ENCODE measurements at places on chromosomes 1 and 21.

- DNase-seq, result peak; percentile 56
Measured at GRCh38 chr21:34073749-34074282, 438 bp downstream of the MRPS6 start.

DNA sequence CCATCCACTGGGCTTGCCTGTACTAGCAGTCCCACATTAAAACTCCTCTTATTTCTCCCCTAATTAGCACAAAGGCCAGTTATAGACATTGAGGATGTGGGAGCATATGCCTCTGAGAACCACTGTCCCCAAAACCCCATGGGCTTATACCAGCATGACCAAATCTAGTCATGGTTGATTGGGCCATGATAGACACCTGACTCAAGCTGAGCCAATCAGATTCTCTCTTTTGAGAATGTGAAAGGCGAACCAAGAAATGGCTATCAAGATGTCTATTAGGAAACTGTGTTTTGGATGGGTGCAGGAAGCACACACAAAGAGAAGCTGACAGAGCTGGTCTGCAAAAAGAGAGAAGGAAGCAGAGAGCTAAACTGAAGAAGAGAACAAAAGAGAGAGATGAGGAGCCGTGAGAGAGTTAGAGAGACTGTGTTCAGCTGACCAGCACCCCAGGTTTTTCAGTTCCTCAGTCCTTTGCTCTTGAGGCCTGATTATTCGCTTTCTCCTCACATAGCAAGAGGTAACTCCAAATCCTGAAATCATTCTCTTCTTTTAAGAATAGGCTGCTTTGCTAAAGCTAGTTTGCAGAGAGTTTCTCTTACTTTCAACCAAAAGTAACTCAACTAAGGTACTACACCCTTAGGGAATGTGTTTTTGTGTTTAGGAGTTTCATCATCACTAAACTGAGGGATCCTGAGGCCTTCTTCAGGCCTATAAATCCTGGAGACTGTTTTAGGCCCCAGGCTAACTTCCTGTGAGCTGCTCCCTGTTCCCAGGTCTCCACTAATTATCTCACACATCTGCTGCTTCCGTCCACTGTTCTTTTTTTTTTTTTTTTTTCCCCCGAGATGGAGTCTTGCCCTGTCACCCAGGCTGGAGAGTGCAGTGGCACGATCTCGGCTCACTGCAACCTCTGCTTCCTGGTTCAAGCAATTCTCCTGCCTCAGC lies 7.9 kb upstream of the TIPRL start:
- no peak for DNase-seq

DNA sequence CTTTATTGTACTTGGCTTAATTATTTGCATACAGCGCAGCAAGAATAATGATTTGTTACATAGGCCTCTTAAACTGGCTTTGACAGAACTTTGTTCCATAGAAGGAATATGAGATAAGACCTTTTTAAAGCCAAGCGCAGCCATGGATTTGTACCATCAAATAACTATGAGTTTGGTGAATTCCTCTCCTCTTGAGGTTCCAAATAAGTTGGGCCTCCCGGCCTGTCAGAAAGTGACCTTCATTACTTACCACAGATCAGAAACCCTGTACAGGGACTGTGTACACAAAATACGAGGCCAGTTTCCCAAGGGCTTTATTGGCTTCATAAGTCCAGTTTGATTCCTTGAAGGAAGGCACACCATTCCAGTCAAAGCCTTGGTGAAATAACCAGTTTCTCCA lies 21.8 kb upstream of the HSD3B1 start:
- no peak for DNase-seq

DNA sequence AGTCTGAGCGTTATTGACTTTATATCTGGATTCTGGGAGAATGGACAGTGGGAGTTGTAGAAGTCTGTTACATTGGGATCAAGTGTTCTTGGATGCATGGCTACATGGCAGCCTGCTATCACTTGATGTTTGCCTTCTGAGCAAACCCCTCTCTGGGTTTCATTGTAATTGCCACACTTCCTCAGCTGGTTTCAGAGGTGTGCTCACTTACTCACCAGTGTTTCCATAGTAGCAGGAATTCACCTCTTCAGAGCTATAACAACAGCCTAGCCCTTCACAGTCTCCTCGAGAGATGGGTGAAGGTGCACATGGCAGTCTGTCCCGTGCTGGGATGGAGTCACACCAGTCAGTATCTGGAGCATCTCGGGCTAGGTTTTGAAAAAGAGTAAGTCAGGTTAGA lies 2.6 kb downstream of the ZP4 start:
- DNase-seq, result no peak

- no peak for DNase-seq
Measured at GRCh38 chr1:24418898-24419628, 3.5 kb downstream of the NIPAL3 start.

GRCh38 chr1:168881656-168882260 lies 152.8 kb upstream of the DPT start:
- DNase-seq, result no peak

DNA sequence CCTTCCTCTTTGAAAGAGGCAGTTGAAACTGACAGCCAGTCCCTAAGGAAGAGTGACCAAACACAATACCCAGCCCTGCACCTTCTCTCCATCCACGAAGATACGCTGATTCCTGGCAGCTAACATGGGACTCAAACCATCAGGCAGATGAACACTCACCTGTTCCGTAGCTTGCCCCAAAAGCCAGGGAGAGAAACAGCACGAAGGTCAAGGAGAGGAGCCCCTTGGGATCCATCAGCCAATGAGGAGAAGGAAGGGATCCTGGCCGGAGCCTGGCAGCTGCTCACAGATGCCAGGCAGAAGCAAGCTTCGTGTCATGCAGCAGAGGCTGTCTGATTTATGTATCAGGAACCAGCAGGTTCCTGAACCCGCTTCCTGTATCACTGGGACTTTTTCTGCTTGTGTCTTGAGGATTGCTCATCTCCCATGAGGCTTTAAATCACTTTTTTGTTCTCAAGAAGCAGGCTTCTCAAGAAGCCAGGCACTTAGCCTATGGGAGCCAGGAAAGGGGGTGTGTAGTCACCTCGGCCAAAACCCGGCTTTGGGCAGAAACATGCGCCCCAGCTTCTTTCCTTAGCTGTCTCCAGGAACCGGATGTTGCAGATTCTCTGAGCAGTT lies at the start of gene SLAMF1:
Gene SLAMF1, minus strand, starts transcription at position 334 of the 618 bp plus-strand sequence. Its CDS starts 99 bp downstream, at position 235.
- DNase-seq, result peak; percentile 60

GRCh38 chr1:204326771-204327300 lies 32.9 kb downstream of the PLEKHA6 start:
- DNase-seq, result no peak

DNA sequence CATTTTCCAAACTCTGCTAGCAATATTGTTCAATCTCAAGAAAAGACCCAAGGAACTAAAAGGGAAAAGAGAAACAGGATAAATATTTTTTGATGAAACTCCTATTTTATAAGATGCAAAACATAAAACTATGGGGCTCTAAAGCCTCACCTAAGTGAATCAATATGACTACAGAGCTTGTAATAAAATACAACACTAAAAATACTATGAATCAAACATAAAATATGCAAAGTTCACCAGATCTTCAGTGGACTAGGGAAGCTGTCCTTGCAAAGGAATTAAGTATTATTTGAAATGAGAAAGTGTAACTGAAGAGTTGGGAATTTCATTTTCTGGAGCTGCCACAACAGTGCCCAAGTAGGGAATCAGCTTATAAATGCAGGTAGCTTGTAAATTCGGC lies 124.5 kb downstream of the CRB1 start:
- DNase-seq, result no peak

DNA sequence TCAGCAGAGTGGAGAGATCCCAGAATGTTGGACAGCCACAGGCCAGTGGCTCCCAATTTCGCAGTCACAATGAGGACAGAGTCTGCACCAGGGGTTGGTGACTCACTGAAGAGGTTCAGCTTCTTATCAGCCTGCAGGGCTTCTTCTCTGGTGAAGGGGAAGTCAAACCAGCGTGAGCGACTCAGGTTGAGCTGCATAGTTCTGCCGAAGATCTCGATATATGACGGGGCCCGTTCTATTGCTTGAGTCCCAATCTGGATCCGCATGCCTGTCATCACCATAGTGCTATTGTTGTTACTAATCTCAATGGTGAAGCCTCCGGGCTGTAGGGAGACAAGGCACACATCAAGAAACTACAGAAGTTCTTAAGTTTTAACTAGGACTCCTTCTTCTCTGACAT lies 58.5 kb downstream of the UBR4 start:
- DNase-seq, result no peak

- no peak for DNase-seq
Measured at GRCh38 chr1:214514032-214514818, 37.2 kb downstream of the PTPN14 start.

- DNase-seq, result no peak
Measured at GRCh38 chr1:231338270-231339128, at the start of gene SPRTN. Gene SPRTN, plus strand, starts transcription at chr1:231338293. Its CDS starts 91 bp downstream, at chr1:231338384.

DNA sequence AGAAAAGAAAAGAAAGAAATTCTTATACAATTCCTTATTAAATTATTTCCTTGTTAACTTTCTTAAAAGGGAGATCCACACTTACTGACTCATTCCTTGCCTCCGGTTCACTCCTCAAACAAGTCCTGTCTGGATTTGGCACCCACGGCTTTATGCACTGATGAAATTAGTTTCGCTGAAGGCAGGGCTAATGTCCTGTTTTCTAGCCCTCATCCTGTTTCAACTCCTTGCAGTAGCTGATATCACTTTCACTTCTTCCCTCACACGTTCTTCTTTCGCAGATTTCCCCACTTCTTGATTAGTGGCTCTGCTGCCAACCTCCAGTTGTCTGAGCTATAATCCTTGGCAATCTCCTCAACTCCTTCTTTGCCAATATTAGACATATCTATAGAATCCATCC lies 215.2 kb downstream of the URB2 start:
- DNase-seq, result no peak

DNA sequence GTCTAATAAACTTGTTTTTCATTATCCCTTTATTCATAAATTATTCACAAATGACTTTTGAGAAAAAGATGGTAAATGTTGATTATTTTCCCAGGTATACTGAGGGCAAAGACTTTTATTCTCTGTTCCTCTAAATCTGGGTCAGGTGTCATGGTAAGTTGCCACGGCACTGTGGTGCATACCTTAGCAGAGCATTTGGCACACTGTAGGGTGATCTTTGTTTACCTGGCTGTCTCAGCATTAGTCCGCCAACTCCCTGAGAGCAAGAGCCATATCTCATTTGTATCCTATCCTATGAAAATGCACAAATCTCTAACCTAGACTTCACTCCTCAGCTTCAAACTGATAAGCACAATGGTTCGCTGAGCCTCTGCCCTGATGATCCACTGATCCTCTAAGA lies 24.9 kb downstream of the GDAP2 start:
- DNase-seq, result no peak

DNA sequence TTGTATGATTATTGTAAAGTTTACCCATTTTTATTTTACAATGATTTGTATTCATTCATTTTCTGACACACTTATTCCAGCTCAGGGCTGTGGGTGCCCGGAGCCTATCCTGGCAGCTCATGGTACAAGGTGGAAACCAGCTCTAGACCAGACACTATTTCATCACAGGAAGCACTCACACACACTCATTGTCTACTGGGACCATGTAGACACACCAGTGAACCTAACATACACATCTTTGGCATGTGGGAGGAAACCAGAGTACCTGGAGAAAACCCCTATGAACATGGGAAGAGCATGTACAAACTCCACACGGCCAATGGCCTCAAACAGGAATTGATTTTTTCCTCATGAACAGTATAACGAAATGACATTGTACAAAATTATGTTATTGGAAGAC lies 2.4 kb downstream of the DTL start:
- DNase-seq, result peak; percentile 32

DNA sequence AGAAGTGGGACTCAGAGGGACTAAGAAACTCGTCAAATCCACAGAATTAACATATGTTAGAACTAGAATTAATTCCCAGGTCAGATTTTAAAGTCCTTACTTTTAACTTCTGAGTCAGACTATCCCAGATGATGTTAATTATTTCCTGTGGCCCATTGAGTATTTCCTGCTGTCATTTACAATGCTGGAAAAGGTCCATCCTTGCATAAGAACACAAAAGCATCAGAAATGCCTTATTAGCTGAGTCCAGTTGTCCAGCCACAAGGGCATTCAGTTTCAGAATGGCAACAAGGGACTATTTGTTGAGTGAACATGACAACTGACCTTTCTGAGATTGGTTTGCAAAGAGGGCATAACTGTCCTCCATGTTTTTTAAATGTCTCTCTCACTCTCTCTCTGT lies 16.5 kb upstream of the HIVEP3 start:
- DNase-seq, result no peak

DNA sequence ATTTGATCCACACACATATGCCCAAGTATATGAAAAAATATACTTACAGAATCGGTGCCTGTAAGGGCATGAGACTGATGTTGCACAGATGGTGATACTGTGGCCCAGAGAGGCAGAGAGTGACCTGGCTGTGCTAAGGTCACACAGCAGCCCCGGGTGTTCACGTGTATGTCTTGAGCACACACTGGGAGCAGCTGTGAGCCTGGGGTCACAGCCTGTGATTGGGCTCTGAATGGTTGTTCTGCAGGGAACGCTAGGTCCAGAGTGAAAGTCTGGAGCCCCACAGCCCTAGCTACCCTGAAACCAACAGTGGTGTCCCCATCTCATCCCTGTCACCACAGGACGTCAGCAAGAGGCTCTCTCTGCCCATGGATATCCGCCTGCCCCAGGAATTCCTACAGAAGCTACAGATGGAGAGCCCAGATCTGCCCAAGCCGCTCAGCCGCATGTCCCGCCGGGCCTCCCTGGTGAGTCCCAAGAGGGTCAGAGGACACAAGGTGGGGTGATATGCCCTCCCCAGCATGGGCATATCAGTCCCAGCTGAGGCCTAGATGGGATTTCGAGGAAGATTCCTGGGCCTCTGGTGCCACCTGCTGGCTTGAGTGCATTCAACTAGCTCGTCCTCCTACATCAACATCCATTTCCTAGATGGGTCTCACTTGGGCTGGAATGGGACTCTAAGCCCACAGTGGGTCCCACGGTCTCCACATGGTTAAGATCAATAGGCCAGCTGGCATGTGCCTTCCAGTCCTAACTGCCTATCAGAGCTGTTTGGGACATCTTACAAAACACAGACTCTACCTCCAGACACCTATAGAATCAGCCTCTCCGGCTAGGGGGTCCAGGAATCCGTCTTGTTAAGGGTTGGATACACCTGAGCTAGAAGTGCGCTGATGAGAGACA lies 19.7 kb downstream of the CDK18 start:
- peak; percentile 69 for DNase-seq

GRCh38 chr21:25370311-25370744 lies 237.0 kb downstream of the MRPL39 start:
- DNase-seq, result no peak

- no peak for DNase-seq
Measured at GRCh38 chr1:244850099-244850852, 14.1 kb downstream of the HNRNPU start.

- DNase-seq, result no peak
Measured at GRCh38 chr1:39103328-39104157, 77.4 kb downstream of the NDUFS5 start.

DNA sequence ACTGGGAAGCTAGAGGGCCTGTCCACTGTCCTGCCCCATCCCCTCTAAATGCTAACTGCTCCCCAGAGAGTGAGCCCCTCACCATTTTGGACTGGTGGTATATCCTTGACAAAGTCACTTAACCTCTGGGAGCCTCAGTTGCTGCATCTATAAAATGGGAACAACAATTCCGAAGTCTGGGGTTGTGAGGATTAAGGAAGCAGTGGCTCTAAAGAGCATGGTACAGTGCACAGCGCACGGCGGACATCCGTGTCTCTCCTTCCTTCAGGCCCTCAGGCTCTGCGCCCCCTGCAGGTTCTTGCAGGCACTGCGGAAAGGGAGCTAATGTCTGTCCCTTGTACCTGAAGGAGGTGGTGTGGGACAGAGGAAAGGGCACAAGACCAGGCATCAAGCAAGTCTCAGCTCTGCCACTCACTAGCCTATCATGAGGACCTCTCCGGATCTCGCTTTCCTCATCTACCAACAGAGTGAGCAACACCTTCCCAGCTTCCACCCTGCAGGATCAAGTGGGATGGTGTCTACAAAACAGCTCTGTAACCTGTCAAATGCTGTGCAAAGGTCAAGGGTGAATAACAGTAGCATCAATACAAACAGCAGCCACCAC lies 20.1 kb downstream of the ECE1 start:
- peak; percentile 86 for DNase-seq

All from CD4-positive, alpha-beta T cell treated with Interleukin-21 for 1 hour (primary cell).